ENCODE measurements at places on chromosomes 5 and 9.

DNA sequence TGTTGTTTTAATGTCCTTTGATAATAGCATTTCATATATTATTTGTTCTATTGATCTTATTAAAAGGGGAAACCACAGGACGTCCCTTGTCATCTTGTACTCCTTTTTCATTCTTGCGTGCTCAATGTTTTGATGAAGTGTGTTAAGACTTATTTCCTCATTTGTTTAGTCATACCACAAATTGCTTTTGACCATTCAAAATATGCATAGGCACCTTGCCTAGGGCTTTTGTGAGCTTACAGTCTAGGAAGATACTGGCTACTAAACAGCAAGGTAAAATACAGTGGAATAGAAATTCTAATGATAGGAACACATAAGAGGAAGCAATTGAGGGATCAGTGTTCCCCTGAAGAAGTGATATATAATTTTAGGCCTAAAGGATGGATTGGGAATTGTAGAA lies 190.3 kb downstream of the WDR70 start:
- DNase-seq, result no peak

DNA sequence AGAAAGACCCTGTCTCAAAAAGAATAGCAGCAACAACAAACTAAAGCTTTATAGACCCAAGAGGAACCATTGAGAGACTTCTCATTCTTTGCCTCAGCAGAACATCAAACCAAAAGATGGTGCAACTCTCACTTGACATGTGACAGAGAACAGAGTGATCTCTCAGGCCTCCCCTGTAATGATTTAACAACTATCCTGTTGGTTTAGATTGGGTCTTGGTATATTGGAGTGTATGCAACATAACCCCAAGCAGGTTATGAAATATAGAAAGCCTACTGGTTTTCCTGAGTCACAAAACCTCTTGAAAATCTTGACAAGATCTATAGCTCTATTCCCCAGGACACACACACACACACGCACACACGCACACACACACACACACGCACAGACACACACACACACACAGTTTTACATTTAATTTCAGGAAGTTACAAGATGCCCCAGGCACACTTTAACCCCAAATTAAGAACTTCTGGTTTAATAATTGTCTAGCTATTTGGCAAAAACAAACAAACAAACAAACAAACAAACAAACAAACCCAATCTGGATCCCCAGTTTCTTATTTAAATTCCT lies 6.5 kb upstream of the FGF1 start:
- no peak for DNase-seq

- no peak for DNase-seq
Observed at GRCh38 chr5:126769703-126770102, 7.2 kb upstream of the LMNB1 start.

- peak; percentile 65 for DNase-seq
Observed at GRCh38 chr5:61416010-61416409, 84.0 kb downstream of the ZSWIM6 start.

DNA sequence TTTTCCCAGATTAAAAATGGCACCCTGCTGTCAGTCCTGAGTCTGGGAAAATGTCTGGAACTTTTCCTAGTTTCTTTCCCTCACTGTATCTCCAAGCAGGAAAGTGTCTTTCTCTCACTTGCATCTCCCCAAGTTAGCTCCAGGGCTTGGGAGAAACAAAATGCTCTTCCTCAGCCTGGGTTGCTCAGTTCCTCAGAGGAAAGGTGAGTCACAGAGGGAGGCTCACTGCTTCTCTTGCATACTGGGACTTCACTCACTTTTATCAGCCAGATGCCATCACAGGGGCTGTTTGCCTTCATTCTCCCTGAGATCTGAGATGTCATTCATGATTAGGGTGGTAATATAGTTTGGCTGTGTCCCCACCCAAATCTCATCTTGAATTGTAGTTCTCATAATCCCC lies 519.9 kb downstream of the SEMA5A start:
- peak; percentile 53 for DNase-seq

GRCh38 chr5:171521219-171521633 lies 101.8 kb downstream of the FGF18 start:
- DNase-seq, result peak; percentile 88

DNA sequence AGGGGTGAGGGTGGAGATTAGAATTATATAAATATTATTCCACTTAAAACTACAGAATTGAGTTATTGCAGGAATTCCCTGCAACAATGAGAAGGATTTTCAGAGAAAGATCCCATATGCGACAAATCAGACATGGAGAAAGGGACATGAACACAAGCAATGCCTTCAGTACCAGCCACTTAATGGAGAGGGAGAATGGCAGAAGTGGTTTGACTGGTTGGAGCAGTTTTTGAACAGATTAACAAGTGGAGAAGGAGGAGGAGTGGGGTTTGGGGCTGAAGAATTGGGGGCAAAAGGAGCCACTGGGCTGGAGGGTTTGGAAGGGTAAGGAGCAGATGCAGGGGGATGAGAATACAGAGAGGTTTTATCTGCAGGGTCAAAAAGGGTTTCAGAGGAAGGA lies 620.9 kb upstream of the PTPRD start:
- no peak for DNase-seq

DNA sequence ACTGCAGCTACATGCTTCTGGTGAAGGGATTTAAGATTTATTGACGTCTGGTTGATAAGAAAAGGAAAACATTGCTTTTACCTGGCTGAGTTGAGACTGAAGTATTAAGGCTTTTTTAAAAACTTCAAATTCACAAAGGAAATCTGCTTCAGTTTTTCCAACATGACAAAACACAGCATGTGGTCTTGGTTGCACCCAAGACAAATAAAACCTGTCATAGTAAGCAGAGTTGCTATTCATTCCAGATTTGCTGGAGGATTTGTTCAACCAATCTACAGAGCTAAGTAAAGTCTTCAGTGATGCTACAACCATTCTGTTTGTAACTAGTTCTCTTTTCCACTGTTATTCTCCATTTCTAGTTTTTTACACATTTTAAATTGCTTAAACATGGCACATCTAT lies 11.3 kb downstream of the C5orf63 start:
- DNase-seq, result no peak

DNA sequence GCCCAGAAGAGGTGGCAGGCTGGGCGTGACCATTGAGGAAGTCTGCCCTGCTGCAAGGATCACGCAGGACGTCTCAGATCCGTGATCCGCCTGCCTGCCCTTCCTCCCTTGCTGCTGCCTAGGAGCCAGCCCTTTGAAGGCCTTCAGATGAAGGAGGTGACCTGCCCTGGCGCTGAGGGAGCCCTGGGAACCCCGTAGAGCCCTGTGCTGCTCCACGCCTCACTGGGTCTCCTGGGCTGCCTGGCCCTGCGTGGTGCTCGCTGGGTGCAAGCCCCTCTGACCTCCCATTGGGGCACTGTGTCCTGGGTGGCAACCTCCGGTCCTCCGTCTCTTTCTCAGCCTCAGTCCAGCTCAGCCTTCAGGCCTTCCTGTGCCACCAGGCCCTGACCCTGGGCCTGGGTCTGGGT lies 295.3 kb upstream of the IRX4 start:
- no peak for DNase-seq

DNA sequence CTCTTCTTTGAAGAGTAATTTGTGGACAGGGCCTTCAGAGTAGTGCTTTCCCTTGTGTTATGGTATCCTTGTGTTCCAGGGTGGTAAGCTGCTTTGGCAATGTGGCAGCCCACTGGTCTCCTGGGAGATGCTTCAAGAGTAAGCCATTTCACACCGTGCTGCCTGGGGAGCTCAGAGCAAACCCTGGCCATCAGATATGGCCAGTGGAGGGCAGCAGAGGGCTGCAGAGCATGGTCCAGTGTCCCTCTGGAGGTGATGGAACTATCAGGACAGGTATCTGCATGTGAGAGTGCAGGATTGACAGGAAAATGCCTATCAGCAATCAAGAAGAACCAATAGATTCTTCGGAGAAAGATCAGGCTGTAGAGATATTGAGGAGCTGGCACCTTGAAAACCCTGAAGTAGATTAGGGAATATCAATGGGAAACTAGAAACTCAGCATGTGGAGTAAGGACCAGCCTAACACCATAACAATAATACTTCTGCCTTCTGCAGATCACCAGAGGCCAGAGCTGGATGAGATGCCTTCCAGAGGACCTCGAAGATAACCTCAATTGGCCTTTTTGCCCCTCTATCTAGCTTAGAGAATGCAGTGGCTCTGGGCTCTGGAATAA lies 90.8 kb downstream of the PLPPR1 start:
- DNase-seq, result peak; percentile 54

DNA sequence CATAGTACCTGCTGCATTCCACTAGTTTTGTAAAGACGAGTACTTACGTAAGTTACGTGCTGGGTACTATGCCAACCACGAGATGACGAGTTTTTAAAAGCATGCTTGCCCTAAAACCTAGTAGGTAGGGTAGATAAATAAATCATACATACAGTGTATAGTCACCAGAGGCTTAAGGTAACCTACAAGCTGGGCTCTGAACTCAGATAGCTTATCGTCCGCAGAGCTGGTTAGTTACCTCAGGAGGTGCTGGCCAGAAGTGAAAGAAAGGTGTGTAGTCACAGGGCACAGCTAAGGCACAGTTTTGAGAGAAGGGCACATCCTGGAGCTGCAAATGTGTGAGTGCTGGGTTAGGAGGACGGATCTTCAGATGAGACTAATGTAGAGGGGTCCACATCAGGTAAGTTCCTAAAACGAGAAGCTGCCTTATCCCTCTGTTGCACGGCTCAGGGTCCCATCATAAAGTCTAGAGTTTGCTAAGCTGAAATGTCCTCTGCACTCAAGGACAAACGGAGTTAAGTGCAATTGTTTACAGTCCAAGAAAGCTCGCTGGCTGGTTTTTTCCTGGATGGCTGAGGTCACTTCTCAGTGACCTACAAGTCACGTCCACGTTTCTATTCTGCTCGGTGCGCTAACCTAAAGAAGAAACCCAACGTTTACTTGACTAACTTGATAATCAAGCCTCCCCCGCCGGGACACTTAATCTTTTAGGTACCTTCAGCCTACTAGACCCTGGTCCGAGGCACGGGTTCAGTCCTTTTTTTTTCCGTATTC lies 1.1 kb upstream of the SNX24 start:
- DNase-seq, result peak; percentile 79

DNA sequence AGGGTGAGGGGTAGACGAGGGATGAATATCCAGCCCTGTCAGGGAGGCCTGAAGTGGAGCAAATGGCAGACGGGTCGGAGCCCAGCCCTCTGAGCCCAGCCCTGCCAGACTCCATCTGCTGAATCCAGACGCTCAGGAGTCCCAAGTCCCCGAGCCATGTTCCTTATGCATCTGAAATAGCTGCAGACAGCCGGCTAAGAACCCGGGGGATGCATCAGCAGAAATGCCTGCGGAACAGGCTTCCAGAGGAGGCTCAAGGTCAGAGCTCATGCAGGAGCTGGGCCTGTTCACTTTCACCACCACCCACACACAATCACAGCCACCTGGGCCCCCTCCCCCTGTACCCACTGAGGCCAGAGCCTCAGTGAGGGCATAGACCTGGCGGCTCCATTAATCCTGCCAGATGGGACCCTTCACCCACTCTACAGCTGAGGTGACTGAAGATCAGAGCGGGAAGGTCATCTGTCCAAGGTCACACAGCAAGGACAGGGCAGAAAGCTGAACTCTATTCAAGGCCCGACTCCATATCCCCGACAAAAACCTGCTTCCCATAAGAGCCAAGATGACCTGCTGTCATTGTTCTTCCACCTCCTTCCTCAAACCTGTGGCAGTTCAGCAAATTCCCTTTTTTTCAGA lies 24.4 kb upstream of the AKNA start:
- no peak for DNase-seq

- DNase-seq, result no peak
Observed at GRCh38 chr9:625613-626012, 215.9 kb upstream of the DMRT1 start.

DNA sequence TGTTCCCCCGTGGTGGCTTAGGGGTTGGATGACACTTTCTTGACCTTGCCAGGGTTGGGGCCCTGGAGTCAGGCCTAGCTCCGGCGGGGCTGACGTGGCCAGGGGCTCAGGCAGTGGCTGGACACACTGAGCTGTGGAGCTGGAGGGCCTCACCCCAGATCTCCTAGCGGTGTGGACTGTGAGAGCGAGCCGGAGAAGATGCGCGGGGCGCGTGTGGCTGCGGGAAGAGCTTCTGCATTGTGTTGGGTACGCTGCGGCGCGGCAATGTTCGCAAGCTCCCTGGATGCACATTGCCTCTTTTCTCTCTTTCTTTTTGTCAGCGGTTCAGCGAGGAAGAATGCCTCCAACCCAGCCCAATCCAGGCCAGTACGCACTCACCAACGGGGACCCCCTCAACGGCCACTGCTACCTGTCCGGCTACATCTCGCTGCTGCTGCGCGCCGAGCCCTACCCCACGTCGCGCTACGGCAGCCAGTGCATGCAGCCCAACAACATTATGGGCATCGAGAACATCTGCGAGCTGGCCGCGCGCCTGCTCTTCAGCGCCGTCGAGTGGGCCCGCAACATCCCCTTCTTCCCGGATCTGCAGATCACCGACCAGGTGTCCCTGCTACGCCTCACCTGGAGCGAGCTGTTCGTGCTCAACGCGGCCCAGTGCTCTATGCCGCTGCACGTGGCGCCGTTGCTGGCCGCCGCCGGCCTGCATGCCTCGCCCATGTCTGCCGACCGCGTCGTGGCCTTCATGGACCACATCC lies 4.8 kb downstream of the NR2F1 start:
- no peak for DNase-seq

DNA sequence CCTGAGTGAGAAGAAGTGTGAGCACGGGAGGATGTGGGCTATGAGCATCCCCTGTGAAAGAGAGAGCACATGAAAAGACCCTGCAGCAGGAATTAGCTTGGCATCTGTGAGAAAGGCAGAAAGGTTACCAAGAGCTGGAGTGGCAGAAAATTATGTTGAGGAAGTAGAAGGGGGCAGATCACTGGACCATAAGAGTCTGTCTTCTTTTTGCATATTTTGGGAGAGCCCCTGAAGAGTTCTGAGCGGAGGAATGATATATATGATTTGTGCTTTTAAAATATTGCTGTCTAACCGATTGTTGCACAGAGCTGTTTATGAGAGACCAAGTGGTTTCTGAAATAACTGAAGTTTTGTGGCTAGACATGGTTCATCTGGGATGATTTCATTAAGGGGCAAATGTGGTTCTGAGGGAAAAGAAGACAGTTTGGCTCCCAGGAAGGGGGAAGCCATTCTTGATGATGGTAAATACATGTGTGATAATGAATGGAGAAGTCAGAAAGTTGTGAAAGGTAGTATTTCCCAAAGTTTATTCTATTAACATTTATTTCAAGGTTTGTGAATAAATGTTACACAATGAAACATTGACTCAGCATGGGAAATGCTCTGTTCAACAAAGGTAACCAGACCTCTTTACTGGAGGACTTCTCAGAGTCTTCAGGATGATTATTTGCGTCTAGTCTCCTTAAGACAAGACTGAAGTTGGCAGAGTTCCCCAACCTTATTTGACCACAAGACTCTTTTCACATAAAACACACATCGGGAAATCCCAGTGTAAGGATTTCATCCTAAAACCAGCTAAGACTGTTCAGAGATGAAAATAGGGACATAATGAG lies 31.5 kb upstream of the ADRB2 start:
- DNase-seq, result peak; percentile 87

DNA sequence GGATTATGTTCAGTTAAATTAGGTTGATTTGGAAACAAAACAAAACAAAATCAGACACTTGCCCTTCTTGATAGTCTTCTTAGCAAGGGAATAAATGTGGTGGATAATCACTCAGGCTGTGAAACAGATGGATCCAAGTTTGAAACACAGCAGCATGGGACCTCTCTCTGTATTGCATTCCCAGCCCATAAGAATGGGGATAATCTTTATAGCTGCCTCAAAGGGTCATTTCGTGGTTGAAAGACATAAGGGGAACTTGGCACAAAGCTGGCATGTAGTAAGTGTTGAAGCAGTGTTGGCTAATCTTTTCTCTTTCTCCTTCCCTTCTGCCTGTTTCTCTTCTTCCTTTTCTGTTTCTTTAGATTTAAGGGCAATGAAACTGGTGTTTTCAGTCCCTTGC lies 333.9 kb upstream of the TLE4 start:
- no peak for DNase-seq

All from bronchial epithelial cell (primary cell).